ENCODE measurements at places on chromosomes 7 and 10. TPM values are rescaled to one million over a fixed set of nuclear protein-coding genes. Genes with fewer than 3 reads are reported as not detected.

DNA sequence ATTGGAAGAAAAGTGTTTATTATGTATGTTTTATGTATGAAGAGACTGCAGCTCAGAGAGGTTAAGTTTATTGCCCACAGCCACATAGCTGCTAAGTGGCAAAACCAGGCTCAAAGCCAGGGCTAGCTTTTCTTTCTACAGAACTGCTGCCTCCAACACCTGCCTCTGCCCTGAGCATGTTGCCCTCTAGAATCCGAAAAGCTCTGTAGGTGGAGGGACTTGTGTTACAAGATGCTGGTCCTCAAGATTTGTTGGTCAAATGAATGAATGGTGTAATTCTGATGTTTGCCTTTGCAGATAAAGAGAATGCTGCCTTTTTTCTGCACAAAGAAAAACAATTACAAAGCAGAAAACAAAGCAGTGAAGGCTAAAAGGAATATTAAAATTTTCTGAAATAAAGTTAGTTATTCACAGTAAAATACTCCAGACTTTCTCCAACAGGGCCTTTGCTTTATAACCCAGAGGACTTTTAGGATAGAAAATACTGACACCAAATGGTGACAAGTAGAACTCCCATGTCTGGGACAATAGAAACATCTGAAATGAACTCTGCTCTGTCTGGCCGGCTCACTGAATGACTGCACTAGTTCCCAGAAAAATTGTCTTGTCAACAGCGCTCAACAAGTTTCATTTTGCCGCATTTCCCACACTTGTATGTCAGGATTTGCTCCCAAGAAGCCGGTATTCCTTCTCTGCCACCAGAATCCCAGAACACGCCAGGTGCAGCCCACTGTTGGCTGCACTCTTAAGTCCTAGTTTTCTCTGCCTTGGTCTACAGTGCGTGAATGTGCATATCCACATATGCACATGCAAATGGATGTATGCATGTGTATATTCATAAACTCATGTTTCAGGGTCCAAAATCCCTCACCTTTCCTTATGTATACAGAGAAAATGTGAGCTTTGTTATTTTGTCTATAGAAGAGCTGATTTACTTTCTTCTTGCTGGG is 11.0 kb upstream of the DNTT start:
- no peak for DNase-seq

GRCh38 chr10:59536167-59537014 is 173.3 kb downstream of the SLC16A9 start:
- peak; percentile 96 for DNase-seq

DNA sequence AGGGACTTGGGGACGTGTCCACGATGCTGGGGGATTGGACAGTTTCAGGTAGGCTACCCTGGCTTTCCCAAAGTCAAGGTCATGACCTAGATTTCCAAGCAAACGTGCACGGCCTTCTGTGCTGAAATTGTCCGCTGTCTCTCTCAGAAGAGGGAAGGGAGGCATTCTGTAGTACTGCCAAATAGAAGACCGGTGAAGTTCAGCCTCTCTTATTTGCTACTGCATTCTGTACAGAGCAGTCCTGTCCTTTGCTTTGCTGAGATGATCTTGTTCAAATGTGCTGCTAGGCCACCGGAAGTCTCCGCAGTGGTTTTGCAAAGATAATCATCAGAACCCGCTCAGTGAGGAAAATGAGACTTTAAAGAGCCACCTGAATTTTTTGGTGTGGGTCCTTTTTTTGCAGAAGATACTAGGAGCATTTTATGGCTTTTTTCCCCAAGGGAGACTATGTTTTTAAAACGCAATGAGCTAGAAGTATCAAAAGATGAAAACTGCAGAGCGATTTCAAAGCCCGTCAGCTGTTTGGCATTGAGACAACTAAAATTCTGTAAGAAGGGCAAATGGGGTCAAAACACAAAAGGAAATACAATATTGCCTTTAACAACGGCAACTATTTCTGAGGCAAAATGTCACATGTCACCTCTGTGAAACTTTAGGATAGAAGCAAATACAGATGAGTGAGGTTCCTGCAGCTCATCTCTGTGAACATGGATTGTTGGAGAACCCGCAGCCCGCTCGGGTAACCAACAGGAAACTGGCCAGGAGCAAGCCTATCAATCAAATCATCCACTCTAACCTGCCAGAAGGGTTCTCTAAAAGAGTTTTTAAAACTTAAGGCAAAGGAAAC is 1.3 kb upstream of the NMT2 start:
- no peak for DNase-seq

DNA sequence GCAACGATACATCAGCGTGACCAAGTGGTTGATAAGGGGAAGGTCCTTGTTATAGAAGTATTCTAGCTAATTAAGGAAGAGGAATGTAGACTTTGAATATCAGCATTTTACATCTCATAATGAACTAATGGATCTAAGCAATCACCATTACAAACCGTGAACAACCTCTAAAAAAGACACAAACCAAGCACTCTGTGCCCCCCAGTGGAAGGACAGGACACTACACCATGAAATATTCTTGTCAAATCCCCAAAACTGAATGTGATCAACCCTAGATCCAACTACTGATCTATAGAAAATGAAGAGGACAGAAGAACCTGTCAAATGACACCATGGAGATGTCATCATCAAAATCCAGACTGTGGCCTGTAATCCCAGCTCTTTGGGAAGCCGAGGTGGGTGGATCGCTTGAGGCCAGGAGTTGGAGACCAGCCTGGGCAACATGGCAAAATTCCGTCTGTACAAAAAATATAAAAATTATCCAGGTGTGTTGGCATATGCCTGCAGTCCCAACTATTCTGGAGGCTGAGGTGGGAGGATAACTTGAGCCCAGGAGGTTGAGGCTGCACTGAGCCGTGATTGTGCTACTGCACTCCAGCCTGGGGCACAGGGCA is 111.3 kb upstream of the CARD11 start:
- DNase-seq, result no peak

Gene RBAK
- 11.1 TPM for polyA plus RNA-seq

Gene LANCL2
- 18.5 TPM for polyA plus RNA-seq
